Liver (tissue), 10 donors: ENCODE measurements at places on chromosomes 4 and X. TPM values are rescaled to one million over a fixed set of nuclear protein-coding genes. Genes with fewer than 3 reads are reported as not detected.

DNA sequence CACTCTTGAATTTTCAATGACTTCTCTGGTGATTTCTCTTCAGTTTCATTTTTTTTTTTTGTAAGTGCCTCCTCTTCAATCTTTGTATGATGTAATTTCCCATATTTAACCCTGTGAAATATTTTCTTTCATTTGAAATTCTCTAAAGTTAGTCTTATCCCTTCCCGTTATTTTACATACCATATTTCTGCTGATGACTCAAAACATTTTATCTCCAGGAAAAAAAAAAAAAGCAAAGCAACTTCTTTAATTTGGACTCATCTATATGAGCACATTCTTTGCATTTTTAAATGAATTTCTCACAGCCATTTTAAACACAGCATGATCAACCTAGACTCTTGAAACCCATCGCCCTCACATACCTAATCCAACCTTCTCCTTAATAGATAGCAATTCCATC is 1831.4 kb downstream of the ARAP2 start:
- no peak for DNase-seq

- no peak for DNase-seq
Measured at GRCh38 chr4:37745946-37746345, 59.8 kb upstream of the RELL1 start.

Gene CYTL1
- not detected for total RNA-seq

DNA sequence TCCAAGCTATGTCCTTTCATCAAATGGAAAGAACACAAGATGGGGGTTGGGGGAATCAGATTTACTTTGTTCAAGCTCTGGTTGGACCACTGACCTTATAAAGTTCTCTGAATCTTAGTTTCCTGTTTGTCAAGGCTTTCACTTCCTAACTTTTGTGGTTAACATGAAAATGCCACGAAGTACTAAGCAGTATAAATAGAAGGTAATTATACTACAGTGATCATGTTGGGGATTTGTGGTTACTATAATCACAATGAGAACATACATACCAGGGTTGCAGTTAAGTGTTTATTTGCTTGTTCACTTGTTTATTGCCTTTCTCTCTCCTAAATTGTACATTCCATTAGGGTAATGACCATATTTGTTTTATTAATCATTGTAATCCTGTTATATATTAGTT is 53.2 kb downstream of the SPRY1 start:
- no peak for DNase-seq

DNA sequence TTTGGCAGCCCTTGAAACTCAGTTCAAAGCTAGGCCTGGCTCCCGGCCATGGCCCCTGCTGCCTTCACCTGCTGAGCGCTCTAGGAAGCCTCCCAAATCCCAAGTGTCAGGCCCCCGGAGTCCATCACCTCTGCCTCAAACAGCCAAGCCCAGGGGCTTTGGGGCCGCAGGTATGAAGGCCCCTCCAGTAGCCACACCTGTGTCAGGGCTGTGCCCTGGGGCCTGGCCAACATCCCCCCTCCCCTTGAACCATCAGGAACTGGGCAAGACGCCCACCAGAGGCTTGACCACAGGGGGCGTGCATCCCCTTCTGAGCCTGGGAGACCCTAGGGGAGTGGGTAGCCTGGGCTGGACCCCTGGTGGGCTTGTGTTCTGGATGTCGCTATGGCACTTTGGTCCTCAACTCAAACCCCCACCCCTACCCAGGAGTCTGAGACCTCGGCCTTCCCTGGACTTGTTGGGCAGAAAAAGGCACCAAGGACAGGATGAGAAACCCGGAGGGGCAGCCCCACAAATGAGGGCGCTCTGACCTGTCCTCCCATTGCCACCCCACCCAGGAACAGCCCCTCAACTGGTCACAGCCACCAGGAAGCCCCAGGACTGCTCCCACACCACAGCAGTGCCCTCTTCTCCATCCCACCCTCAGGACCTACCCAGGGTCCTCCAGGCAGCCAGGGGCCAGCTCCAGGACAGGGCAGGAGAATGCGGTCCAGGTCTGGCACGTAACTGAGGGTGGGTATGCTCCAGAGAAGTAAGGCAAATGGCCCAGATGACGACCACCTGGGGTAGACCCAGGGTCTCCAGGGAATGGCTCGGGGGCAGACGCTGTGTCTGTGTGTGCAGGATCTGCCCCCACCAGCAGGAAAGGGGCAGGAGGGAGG is 4.2 kb upstream of the SLBP start:
- no peak for DNase-seq

Gene CXCL3
- total RNA-seq, result 0.51 TPM

Gene GPR173
- total RNA-seq, result 0.61 TPM

Gene HNRNPDL
- total RNA-seq, result 57.9 TPM

DNA sequence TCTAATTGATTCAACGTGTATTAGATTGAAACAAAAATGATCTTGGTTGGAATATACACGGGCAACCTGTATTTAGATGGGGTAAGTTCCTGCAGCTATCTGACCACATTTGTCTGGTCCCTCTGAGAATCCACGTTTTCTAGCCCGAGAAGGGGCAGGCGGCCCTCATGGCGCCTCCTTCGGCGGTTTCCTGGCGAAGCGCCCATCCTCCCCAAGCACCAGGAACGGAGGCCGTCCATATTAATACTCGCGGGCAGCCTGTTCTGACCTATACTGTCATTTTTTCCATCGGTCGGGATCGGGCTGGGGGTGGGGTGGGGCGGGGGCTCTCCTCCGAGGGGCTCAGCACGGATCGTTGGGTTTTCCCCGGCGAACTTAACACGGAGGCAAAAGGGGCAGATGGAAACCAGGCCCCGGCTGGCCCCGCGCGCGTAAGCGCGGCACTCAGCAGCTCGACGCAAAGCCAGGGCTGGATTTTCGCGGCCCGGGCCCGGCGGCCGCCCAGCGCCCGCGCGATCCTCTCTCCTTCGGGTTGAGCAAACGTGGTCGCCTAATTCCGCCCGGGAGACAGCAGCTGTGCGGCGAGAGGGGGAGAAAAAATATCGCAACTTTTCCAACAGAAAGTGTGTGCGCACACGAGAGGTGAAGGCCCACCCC is 77.2 kb upstream of the BCOR start:
- peak; percentile 41 for DNase-seq

Gene SPOCK3
- total RNA-seq, result 0.08 TPM
